ENCODE measurements at places on chromosomes 4 and X. TPM values are rescaled to one million over a fixed set of nuclear protein-coding genes. Genes with fewer than 3 reads are reported as not detected.

The PFKFB1 gene
- not detected for total RNA-seq

The UNC5C gene
- total RNA-seq, result 0.23 TPM

The FAM9A gene
- not detected for total RNA-seq

The AMBN gene
- total RNA-seq, result not detected

The ETFDH gene
- total RNA-seq, result 19.2 TPM

The PRR32 gene
- not detected for total RNA-seq

The PCDH7 gene
- 0.28 TPM for total RNA-seq

The SMARCA1 gene
- 48.0 TPM for total RNA-seq

The XG gene
- not detected for total RNA-seq

The UGT2A1 gene
- total RNA-seq, result 0.05 TPM

The WWC2 gene
- total RNA-seq, result 43.8 TPM

The SLITRK2 gene
- not detected for total RNA-seq

The SLC7A11 gene
- total RNA-seq, result 16.5 TPM

The ADGRG2 gene
- not detected for total RNA-seq

The DDIT4L gene
- total RNA-seq, result 1.7 TPM

The PRAF2 gene
- 2.7 TPM for total RNA-seq

The DUSP21 gene
- not detected for total RNA-seq

The MID1 gene
- total RNA-seq, result 63.8 TPM

The EDA gene
- 3.1 TPM for total RNA-seq

The RGN gene
- total RNA-seq, result 0.42 TPM

The KLHL34 gene
- total RNA-seq, result not detected

The MXD4 gene
- total RNA-seq, result 94.1 TPM

The BEX5 gene
- total RNA-seq, result not detected

The COL4A6 gene
- total RNA-seq, result 0.68 TPM

The OTUD6A gene
- total RNA-seq, result not detected

The UCP1 gene
- total RNA-seq, result not detected

The KLHL13 gene
- total RNA-seq, result 10.4 TPM

The POF1B gene
- 2.9 TPM for total RNA-seq

The RRH gene
- total RNA-seq, result not detected

The TCEAL5 gene
- total RNA-seq, result not detected

The SULT1E1 gene
- total RNA-seq, result 2.4 TPM

The CHIC1 gene
- 13.2 TPM for total RNA-seq

Data from dermis blood vessel endothelial cell (primary cell).